ENCODE measurements at places on chromosomes 2 and 18.

- DNase-seq: no peak
These were observed 44.5 kb downstream of the PTH2R start for GRCh38 chr2:208451061-208451460.

DNA sequence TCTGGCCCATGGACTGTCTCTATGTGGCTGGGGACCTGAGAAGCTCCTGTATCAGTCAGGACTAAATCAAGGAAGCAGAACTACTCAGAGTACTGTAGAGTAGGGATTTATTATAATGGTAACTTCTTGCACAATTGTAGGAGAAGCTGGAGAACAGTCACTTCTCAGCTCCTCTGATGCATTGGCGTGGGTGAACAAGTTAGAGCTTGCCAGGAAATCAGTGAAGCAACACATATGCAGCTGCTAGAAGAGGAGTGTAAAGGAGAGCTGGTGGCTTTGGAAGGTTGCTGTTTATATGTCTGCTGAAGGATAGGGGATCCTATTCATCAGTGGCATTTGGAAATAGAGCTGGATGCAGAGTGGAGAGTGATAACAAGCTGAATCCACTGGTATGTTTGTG is 215.5 kb upstream of the CWC22 start:
- no peak for DNase-seq

- DNase-seq: no peak
These were observed 81.5 kb upstream of the YWHAQ start for GRCh38 chr2:9712263-9712662.

- peak; percentile 72 for DNase-seq
These were observed at the start of gene ACOXL for GRCh38 chr2:110732422-110733413. Gene ACOXL (plus strand): TSS chr2:110732573. CDS start chr2:110768390, 35,817 bp downstream.

DNA sequence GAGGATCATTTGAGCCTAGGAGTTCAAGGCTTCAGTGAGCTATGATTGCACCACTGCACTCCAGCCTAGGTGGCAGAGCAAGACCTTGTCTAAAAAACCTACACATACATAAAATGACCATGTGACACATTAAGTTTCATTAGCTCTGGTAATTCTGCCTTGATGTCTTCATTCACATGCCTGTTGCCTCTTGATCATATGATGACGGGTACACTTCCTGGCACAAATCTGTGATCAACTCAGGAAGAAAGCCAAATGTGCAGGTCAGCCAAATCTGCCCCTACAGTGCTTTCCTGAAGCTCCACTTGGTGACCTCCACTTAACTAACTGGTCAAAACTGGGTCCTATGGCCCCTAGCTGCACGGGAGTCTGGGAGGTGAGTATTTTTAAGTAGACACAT is 54.4 kb upstream of the B3GNT7 start:
- no peak for DNase-seq
